Chondrocyte (in vitro differentiated cells): ENCODE measurements at places on chromosomes 3 and 15. TPM values are rescaled to one million over a fixed set of nuclear protein-coding genes. Genes with fewer than 3 reads are reported as not detected.

DNA sequence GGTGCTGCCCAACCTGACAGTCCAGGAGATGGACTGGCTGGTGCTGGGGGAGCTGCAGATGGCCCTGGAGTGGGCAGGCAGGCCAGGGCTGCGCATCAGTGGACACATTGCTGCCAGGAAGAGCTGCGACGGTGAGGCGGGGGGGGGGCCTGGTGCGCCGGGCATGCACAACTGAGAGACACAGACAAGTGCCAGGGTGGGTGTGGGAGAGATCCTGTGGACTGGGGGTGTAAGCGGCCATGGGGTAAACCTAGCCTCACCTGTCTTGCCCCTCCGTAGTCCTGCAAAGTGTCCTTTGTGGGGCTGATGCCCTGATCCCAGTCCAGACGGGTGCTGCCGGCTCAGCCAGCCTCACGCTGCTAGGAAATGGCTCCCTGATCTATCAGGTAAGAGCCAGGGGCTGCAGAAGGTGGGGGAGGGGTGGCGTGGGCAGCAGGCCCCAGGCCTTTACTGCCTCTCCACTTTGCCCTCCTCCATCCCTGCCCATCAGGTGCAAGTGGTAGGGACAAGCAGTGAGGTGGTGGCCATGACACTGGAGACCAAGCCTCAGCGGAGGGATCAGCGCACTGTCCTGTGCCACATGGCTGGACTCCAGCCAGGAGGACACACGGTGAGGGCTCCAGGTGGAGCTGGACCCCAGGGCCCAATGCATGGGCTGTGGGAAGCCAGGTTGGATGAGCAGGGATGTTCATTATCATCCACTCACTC lies 3.3 kb downstream of the CHRD start:
- no peaks in the 10 kb centered on the region for H3K36me3 ChIP-seq
- H3K4me1 ChIP-seq = peaks cover 4% of the 10 kb centered on the region
- no peak overlapping the region for H3K27ac ChIP-seq
- no peak for DNase-seq
- peaks cover 12% of the 10 kb centered on the region for H3K27me3 ChIP-seq
- H3K4me3 ChIP-seq = no peak overlapping the region

DNA sequence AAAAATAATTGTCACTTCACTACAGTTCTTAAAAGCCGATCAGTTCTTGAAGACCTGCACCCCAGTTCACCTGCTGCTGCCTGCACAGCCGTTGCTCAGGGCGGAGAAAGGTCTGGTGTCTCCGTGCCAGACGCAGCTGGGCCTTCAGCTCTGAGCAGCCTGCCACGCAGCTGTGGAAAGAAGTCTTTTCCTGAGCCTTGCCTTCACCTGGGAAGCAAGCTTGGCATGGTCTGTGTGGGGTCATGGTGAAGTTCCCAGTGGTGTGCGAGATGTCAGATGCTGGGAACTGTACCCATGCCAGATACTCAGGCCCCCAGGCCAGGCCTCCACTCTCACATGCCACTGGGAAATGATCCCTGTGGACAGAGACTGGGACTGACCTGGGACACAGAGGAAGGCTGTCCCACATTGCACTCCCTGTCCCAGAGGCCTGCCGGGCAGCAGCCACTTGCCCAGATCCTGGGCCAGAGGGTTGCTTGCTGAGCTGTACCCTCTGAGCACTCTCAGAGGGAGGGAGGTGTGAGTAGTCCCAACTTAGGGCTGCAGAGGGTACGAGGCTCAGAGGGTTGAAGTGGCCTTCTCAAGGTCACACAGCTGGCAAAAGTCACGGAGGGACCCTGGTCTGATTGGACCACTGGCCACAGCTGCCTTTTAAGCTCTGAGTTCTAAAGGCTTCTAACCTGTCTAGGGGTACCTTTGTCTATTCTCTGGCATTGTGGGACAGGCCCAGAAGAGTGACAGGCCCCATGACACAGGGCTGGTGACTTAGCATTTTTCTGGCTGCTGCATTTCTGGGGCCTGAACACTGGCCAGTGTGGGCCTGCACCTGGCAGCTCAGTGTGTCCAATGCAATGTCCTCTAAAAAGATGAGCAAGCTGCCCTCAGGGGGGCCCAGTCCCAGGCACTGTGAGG lies 55.4 kb downstream of the KLF13 start:
- H3K27me3 ChIP-seq = no peaks in the 10 kb centered on the region
- no peak overlapping the region for H3K4me3 ChIP-seq
- H3K36me3 ChIP-seq = peaks cover 14% of the 10 kb centered on the region
- no peak for DNase-seq
- H3K27ac ChIP-seq = no peak overlapping the region

DNA sequence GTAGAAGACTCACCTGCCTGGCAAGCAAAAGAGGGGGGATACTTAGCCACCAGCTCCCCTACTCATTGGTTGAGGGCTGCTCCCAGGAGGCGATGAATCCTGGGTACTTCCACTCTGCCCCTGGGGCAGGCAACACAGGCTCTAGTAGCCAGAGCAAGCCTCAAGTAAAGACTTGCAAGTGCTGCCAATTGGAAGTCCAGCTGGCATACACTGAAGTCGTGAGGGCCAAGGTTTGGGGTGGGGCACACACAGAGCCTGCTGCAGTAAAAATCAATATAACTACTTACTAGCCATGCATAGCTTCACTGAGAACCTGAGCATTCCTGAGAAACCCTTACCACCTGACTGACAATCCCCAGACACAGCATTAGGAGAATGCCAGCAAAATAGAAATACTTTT lies 123.0 kb upstream of the EIF1B start:
- no peaks in the 10 kb centered on the region for H3K36me3 ChIP-seq
- peaks cover 22% of the 10 kb centered on the region for H3K27me3 ChIP-seq
- no peak for DNase-seq
- H3K4me1 ChIP-seq = no peaks in the 10 kb centered on the region
- no peak overlapping the region for H3K27ac ChIP-seq

DNA sequence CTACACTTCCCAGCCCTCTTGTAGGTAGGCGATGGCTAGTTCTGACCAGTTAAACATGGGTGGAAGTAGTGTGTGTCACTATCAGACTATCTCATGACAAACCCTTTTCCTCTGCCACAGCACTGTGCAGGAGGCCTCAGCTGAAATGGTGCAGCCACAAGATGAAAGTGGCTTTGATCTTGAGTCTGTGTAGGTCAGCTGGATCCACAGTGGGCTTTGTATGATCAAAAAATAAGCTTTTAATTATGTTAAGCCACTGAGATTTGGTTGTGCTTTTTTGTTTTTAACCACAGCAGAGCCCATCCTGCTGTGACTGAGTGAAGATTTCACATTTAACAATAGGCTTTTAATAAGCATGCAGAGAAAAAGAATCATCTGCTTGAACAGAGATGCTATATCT lies 19.7 kb downstream of the RCN2 start:
- no peak overlapping the region for H3K4me3 ChIP-seq
- no peaks in the 10 kb centered on the region for H3K27me3 ChIP-seq
- H3K27ac ChIP-seq = no peak overlapping the region
- no peaks in the 10 kb centered on the region for H3K4me1 ChIP-seq

- no peak overlapping the region for H3K4me3 ChIP-seq
- no peak overlapping the region for H3K27ac ChIP-seq
- DNase-seq = no peak
- H3K4me1 ChIP-seq = peaks cover 17% of the 10 kb centered on the region
- no peaks in the 10 kb centered on the region for H3K27me3 ChIP-seq
Measured at GRCh38 chr15:43771816-43772215, 5.0 kb downstream of the ELL3 start.

- H3K4me1 ChIP-seq = peaks cover 67% of the 10 kb centered on the region
- H3K36me3 ChIP-seq = peaks cover 15% of the 10 kb centered on the region
- H3K4me3 ChIP-seq = no peak overlapping the region
- DNase-seq = no peak
- H3K27ac ChIP-seq = no peak overlapping the region
- H3K27me3 ChIP-seq = no peaks in the 10 kb centered on the region
Measured at GRCh38 chr3:149374391-149374790, 3.1 kb downstream of the TM4SF1 start.

DNA sequence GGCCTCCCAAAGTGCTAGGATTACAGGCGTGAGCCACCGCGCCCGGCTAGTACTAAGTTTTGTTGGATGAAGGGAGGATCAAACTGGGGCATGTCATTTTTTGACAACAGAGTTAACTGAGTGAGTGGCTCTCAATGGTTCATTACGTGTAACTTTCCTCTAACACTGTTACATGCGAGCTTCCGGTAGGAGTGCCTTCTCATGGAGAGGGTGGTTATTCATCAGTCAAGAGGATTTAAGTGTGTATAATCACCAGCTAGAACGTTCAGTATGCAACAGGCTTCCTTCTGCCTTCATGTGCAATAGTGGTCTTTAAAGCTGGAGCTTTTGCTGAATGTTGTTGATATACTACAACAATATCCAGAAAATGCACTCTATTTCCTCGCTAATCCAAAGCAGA lies 19.1 kb upstream of the GOLGA8A start:
- H3K4me1 ChIP-seq = no peaks in the 10 kb centered on the region
- DNase-seq = no peak
- H3K27me3 ChIP-seq = peaks cover 48% of the 10 kb centered on the region
- no peak overlapping the region for H3K27ac ChIP-seq
- H3K4me3 ChIP-seq = no peak overlapping the region

DNA sequence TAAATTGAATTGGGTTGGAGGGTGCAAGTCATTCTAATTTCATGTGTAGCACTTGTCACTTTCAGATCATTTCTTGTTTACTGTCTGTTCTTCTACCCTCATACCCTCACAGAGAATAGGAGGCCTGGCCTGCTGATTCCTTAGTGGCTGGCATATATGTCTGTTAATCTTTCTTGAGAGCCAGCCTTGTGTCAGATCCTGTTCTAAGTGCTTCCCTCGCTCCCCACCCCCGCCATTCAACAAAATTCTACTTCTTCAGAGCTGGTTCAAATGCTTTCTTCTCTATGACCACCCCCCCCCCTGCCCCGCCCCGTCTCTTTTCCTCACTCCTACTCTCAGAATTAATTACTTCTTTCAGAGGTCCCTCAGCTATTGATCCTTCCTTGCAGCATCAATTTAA lies 1.5 kb upstream of the U2SURP start:
- peak overlapping the region; percentile 96 for H3K4me3 ChIP-seq
- DNase-seq = no peak
- H3K27ac ChIP-seq = peak overlapping the region; percentile 99
- H3K27me3 ChIP-seq = no peaks in the 10 kb centered on the region

- H3K27me3 ChIP-seq = peaks cover 1% of the 10 kb centered on the region
- no peak overlapping the region for H3K27ac ChIP-seq
- H3K36me3 ChIP-seq = no peaks in the 10 kb centered on the region
- H3K4me3 ChIP-seq = no peak overlapping the region
- no peak for DNase-seq
- no peaks in the 10 kb centered on the region for H3K4me1 ChIP-seq
Measured at GRCh38 chr3:5709714-5710113, 522.2 kb downstream of the EDEM1 start.

GRCh38 chr3:25297667-25298585 lies 130.1 kb upstream of the RARB start:
- peaks cover 21% of the 10 kb centered on the region for H3K4me1 ChIP-seq
- DNase-seq = no peak
- H3K36me3 ChIP-seq = no peaks in the 10 kb centered on the region
- H3K4me3 ChIP-seq = no peak overlapping the region

DNA sequence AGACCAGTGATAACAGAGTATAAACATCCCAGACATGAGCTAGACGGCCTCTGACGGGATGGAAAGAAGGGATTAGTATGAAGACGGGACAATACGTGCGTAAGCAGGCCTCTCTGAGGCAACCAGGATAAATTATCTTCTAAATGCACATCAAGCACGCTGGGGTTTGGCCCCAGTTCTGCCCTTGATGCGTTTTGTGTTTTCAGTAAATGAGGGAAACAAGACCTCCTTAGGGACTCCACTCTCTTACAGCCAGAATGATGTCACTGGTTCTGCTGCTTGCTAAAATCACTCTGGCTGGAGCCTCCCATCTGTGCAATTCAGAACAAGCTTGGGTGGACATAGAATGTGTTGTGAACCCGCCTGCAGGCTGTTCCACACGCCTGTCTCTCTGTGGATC lies 156.0 kb upstream of the MCTP2 start:
- H3K27ac ChIP-seq = no peak overlapping the region
- H3K4me1 ChIP-seq = peaks cover 28% of the 10 kb centered on the region

- no peaks in the 10 kb centered on the region for H3K27me3 ChIP-seq
- DNase-seq = no peak
- H3K4me3 ChIP-seq = no peak overlapping the region
- H3K27ac ChIP-seq = no peak overlapping the region
Measured at GRCh38 chr3:97829198-97829597, 7.4 kb downstream of the CRYBG3 start.

GRCh38 chr15:73829523-73829922 lies 43.8 kb upstream of the TBC1D21 start:
- H3K27me3 ChIP-seq = peaks cover 53% of the 10 kb centered on the region
- H3K36me3 ChIP-seq = no peaks in the 10 kb centered on the region
- H3K27ac ChIP-seq = no peak overlapping the region
- no peak for DNase-seq
- H3K4me1 ChIP-seq = no peaks in the 10 kb centered on the region
- H3K4me3 ChIP-seq = no peak overlapping the region

DNA sequence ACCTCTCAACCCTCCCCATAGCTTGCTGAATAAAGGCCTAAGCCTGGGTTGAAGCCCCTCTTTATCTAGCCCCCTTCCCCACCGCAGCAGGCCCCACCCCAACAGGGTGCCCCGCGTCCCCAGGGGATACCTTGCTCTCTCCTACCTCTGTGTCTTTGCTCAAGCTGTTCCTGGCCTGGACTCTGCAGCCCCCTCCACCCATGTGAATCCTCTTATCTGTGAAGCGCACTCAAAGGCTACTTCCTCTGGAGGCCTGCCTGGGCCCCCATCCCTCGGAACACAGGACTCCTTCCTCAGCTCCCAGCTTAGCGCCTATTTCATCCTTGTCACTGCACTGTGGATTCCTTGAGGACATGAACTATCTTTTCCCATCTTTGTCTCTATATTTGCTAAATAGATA lies 61.4 kb upstream of the HERC1 start:
- peaks cover 3% of the 10 kb centered on the region for H3K27me3 ChIP-seq
- H3K27ac ChIP-seq = no peak overlapping the region
- peaks cover 17% of the 10 kb centered on the region for H3K4me1 ChIP-seq
- H3K4me3 ChIP-seq = no peak overlapping the region
- H3K36me3 ChIP-seq = no peaks in the 10 kb centered on the region

DNA sequence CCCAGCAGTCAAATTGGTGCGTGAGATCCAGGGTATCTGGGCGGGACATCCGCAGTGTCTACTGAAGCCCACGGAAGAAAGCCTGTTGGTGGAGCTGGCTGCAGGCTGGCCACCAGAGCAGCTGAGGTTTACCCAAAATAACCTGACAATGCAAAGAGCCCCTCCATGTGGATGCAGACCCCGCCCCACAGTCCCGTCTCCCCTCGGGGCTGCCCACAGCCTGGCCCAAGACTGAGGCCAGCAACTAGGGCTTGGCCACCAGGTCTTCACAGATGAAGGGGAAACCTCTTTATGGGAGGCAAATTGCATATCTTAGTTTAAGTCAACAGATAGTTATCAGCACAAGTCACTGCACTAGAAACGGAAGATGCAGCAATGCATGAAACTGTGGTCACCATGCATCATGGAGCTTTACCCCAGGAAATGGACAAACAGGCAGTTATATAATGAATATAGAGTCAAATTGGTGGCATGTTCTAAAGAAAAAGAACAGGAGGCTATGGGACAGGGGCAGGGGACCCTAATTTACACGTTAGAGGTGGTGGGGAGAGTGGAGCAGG lies 86.3 kb downstream of the ARNT2 start:
- peak overlapping the region; percentile 83 for H3K27ac ChIP-seq
- peaks cover 93% of the 10 kb centered on the region for H3K4me1 ChIP-seq

TMEM158 gene
- total RNA-seq = 5.8 to 34.8 TPM (median 6.9 TPM) in 3 replicates

ISLR gene
- 49.6 to 143 TPM (median 53.3 TPM) in 3 replicates for total RNA-seq

UROC1 gene
- 0.15 TPM in 1 of 3 replicates, not detected in the others for total RNA-seq

SPTSSB gene
- not detected in 3 replicates for total RNA-seq

CHRNA3 gene
- total RNA-seq = 0.29 TPM in 1 of 3 replicates, not detected in the others

ZKSCAN7 gene
- 6.8 to 9.2 TPM (median 7.0 TPM) in 3 replicates for total RNA-seq
